ENCODE measurements at places on chromosomes 5 and 9.
A peak's percentile ranks its signal among the peaks of the same experiment; 100 is the strongest.

DNA sequence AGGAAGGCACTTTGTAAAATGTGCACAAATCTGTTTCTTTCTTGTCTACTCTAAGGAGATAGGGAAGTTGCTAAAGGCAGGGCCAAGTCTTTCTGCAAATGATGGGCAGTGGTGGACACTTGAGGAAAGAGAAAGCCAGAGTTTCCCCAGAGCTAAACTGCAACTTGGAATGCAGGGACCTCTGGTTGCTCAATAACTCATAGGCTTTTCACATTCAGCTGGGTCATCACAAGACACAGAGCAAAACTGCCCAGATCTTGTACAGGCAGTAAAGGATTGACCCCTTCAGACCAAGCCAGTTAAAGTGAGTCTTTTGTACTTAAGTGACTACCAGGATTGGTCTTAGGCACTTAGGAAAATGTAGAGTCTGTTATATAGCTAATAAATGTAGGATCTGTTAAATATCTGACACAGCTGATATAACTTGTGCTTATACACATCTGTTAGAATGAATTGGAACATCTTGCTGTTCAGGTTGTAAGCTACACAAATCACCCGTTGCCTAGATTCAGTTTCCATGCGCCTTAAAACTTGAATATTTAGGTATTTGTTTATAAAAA lies 13.5 kb upstream of the AGXT2 start:
- DNase-seq = peak; percentile 35

GRCh38 chr5:116378007-116378776 lies 196.4 kb downstream of the SEMA6A start:
- DNase-seq = no peak

DNA sequence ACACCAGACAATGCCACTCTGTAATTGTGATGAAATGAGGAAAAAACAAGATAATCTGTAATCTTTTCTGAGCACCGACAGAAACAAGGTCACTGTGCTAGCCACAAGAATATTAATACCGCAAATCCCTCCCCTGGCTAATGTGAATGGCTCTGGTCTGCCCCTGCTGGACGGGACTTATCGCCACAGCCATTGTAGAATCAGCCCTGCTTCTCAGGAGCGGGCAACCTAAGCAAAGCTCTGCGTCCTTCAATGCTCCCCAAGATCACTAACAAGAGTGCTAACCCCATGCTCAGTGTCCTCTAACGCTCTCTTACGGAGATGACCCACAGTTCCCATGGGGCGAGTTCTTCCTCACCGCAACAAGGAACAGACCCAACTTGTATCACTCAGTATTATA lies 42.7 kb downstream of the OR2V1 start:
- no peak for DNase-seq

- DNase-seq = no peak
Observed at GRCh38 chr5:25688156-25688555, 1043.4 kb upstream of the CDH10 start.

DNA sequence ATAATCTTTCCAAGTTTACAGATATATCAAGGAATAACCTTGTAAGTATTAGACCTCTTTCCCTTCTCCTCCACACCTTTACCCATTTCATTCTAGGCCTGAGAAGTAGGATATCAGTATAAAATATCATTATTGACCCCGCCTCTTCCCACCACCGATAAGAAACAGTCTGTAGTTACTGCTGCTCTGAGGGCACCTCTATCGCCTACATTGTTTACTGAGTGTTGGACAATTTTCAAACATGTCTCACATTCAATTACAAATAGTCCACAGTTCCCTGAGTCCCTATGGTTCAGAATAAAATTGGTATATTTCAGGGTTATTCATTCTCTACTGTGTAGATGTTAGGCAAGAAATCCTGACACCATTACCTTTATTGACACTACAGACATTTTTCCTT lies 73.4 kb downstream of the TEK start:
- DNase-seq = no peak

- DNase-seq = no peak
Observed at GRCh38 chr9:8133606-8134005, 334.0 kb upstream of the DMAC1 start.

GRCh38 chr5:59275170-59275509 lies 618.4 kb downstream of the PDE4D start:
- DNase-seq = peak; percentile 20

DNA sequence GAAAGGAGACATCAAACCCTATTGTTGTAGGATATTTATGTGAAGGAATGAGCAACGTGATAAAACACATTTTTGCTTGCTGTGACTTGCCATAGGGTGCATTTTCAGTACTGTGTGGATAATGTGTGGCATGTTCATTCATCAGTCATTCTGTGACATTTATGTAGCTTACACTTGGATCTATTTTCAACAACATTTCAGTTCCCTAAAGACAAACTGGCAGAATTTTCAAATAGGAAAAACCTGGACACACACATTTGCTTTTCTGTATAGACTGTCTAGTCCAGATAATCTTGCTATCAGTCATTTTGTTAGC lies 127.7 kb downstream of the TMC1 start:
- no peak for DNase-seq

DNA sequence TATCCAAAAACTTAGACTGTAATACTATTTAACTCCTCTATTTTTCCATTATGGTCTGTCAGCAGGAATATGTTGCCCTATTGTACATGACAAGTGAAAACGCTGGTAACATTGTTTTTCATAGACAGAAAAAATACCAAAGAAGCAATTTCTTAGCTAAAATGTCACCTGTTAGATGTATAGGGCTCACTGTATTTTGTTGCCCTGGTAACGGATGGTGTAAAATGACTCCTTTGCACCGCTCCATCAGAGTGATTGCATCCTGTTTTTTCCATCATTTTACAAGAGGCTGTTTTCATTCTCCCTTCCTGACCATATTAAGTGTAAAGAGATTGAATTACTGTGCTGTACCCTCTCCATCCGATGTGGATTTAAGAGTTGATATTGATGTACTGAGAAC lies 460.1 kb upstream of the TLE4 start:
- no peak for DNase-seq

GRCh38 chr5:104412649-104413240 lies 850.2 kb upstream of the NUDT12 start:
- no peak for DNase-seq

DNA sequence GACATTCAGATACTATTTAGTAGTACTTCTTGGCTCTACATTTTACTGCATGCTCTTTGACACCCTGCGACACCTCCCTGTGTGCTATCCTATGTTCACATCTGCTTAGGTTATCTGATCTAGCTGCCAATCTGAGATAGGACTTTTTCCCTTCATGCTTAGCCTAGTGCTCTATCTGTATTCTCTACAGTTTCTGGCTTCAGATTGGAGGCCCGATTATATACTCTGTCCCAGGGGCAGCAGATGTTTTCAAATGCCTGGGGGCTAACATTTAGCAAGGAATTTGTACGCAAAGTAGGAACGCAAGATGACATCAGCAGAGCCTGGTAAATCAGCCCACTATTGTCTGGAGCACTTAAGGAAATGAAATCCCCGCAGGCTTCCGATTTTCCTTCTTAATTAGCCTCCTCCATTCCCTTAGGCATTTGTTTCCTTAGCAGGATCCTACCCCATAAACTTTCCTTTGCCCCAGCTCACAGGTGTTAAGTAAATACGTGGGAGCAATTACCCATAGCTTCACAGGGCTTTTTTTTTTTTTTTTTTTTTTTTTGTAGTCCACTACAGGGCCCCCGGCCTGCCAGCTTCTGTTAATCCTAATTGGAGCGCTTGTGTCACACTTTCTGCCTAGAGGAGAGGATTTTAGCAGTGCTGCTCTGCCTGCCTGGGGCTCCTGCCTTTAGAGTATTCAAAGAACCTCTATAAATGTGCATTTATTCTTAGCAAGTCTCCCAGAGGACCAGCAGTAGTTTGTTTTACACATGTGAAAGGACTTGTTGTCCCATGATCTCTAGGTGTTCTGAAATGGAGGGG lies 61.1 kb upstream of the LPAR1 start:
- no peak for DNase-seq

- DNase-seq = no peak
Observed at GRCh38 chr5:143440448-143441115, 37.1 kb upstream of the NR3C1 start.

DNA sequence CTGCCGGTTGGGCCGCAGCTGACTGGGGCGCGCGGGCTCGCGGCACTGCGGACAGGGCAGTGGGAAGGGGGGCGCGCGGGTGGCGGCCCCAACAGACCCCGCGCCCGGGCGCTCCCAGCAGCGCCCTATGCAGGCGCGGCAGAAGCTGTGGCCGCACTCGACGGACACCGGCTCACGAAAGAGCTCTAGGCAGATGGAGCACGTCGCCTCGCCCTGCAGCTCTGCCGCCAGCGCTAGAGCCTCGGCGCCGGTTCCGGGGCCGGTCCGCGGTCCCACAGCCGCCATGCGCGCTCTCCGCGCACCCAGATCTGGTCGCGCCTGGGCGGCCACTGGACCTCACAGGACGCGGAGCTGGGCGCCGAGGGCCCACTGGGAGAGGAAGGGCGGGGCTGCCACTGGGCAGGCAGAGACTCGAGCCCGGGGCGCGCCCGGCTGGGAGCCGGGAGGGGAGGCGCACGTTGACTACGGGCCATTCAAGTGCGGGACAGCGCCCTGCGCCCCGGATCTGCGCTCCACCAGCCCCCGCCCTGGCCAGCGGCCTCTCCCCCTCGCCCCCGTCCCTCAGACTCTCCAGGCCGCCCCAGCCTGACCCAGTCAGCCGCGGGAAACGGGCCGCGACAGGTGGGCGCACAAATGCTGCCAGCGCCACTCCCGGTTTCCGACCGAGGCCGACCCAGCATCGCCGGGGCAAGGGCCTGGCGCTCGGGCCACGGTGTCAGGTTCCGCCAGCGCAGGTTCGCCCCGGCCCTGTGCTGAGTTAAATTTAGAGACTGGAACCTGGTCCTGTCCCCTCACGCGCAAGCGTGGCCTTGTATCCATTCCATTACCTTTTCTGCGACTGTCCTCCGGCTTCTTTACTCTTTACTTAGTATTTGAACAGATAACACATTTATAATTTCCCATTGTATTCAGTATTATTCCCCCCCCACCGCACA lies at the start of gene TRIM7:
Gene TRIM7, minus strand, starts transcription at position 371 of the 935 bp plus-strand sequence. Its CDS starts 86 bp downstream, at position 285.
- DNase-seq = peak; percentile 47

DNA sequence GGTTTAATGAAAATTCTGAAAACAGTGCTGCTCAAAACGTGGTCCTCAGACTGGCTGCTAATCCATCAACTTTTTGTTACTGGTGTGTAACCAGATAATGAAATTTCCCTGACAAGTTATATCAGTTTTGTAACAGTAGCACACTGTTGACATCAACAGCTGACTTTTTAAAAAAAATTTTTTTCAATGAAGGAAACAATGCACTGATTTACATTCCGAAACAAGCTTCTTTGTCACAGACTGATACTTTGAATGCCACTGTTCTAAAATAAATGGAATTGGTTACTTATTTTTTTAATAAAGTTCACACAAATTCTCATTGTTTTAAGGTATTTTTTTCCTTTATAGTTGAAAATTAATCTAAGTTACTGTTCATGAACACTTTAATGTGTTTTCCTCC lies 169.1 kb downstream of the NIPBL start:
- no peak for DNase-seq

DNA sequence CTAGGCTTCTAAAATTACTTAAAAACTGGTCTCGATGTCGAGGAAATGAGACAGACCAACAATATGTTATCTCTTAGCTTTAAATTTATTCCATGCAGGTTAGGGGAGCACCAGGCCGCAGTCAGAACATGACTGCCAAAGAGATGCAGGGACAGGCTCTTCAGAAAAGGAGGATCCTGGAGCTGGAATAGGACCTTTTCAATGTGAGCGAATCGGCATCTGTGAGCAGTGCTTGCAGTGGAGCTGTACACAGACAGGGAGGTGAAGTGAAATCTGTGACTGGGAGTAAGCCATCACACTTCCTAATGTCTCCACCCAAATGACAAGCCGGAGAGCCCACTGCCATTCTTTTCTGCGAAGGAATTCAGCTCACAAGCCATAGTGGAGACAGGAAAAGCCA lies 78.2 kb downstream of the EFNA5 start:
- DNase-seq = no peak

GRCh38 chr5:68271124-68271523 lies 55.6 kb downstream of the PIK3R1 start:
- DNase-seq = no peak

DNA sequence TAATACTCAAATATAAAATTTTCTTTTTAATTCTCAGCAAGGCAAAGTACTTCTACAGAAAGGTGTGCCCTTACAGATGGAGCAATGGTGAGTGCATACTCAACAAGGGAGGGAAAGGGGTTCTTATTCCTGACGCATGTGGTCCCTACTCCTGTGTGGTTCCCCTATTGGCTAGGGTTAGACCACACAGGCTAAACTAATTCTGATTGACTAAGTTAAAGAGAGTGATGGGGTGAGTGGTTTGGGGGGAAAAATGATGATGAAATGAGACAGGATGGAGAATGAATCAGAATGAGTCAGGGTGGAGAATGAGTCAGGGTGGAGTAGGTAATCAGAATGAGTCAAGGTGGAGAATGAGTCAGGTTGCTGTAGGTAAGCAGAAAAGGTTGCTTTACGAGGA lies 22.9 kb upstream of the HMGCS1 start:
- DNase-seq = no peak

GRCh38 chr5:39233783-39234182 lies 14.4 kb upstream of the FYB1 start:
- DNase-seq = no peak

DNA sequence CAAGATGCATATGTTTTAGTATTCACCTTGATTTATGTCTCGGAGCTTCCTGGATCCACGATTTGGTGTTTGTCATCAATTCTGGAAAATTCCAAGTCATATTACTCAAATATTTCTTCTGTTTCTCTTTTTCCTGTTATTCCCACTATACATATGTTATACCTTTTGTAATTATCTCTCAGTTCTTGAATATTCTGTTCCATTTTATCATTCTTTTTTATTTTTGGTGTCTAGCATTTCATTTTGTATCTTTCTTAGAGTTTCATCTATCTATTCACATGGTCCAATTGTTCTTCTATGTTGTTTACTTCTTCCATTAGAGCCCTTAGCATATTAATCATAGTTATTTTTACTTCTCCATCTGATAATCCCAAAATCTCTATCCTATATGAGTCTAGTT lies 637.8 kb upstream of the GRAMD2B start:
- DNase-seq = no peak

- no peak for DNase-seq
Observed at GRCh38 chr5:66410122-66410521, 186.1 kb upstream of the MAST4 start.

- DNase-seq = peak; percentile 54
Observed at GRCh38 chr5:11683666-11684065, 220.6 kb downstream of the CTNND2 start.

DNA sequence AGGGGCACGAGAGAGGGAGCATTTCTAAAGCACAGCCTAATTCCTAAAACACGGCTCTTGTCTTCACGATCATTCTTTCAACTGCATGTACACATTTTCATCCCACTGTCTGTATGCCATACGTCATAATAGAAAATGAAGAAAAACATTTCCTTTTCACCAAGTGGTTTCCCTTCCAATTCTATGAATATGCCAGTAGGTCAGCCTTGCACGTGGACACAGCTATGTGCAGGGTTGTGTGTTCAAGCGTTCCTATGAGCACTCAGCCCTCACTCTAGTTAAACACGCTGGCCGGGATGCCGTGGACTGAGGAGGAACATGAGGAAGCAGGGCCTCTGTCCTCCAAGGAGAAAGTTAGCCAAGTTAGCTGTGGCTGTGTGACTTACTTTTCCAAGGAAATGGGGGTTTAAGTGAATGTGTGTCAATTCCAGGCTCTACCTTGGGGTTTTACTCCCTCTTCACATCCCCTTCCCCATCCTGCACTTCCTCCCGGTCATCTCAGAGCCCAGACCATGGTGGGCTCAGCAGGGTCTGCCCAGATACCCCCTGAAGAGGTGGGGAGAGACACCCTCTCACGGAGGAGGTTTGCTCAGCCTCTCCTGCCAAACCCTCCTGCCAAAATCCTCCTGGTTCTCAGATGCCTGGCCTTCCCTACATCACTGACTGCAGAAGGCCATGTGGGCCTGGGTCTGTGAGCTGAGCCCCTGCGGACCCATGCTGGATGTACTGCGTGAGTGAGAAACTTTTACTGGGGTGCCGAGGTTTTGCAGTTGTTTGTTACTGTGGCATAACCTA lies 230.6 kb downstream of the FSTL4 start:
- DNase-seq = no peak
